CD4-positive, alpha-beta T cell treated with Interleukin-6 for 4 hours (primary cell): ENCODE measurements at places on chromosomes 5 and 9.

GRCh38 chr9:14671377-14671776 lies 21.9 kb downstream of the ZDHHC21 start:
- DNase-seq, result no peak

GRCh38 chr5:124080256-124080655 lies 568.3 kb downstream of the CSNK1G3 start:
- no peak for DNase-seq

DNA sequence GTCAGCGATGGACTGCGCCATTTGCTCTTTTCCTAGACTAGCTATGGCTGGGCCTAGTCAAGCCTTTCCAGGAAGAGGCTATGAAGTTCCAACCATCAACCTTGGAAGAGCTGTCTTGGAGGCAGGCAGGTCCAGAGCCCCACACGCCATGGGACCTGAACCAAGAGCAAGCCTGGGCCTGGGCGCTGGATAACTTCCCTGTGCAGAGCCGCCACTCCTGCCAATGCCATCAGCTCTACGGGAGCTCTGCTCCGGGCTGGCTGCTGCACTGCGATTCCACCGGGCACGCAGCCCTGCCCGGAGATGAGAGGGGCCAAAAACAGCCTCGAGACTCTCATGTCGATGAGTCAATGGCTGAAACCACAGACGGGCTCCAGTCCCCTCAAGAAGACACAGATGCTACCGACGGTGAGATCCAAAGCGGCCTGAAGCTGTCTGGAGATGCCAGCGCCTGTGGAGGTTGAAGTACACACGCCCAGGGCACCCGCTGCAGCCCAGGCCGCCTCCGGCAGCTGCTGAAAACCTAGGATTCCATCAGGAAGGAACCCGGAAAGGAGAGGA lies 103.7 kb upstream of the SELENOP start:
- no peak for DNase-seq

- DNase-seq, result no peak
Measured at GRCh38 chr9:126698251-126698650, 84.5 kb downstream of the LMX1B start.

DNA sequence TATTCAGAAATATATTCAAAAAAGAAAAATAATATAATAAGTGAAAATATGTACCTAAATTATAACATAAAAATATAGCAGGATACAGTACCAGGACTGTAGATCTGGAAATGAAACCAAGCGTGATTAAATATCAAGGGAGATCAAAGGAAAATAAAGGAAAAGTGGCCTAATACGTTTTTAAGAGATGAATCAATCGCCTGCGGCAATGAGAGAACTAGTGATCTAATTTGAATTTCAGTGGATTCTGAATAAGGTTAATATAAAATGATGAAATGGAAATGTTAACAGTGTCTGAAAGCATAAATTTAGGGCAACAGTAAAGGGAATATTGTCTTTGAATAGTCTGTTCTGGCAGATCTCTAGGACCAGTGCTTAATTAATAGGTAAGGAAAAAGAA lies 1761.9 kb upstream of the ACO1 start:
- no peak for DNase-seq

- DNase-seq, result no peak
Measured at GRCh38 chr9:79764374-79764773, 192.6 kb downstream of the TLE4 start.
